ENCODE measurements at places on chromosomes 16 and 17. TPM values are rescaled to one million over a fixed set of nuclear protein-coding genes. Genes with fewer than 3 reads are reported as not detected.
A peak's percentile ranks its signal among the peaks of the same experiment; 100 is the strongest.

DNA sequence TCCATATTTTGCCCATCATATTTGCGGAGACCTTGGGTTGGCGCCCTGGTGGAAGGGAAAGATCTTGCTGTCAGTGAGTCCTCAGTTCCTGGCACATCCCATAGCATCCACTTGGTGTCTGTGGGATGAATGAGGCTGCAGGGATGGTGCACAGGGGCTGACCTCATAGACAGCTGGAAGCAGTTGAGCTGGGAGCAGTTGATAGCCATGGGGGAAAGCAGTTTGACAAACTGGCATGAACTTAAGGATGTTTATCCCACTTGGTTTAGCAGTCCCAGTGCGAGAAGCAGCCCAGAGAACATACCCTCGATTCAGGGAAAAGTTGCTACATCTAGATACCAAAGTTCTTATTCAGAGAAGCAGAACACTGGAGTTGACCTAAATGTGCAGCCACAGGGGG is 80.7 kb downstream of the SNX29 start:
- DNase-seq, result no peak

DNA sequence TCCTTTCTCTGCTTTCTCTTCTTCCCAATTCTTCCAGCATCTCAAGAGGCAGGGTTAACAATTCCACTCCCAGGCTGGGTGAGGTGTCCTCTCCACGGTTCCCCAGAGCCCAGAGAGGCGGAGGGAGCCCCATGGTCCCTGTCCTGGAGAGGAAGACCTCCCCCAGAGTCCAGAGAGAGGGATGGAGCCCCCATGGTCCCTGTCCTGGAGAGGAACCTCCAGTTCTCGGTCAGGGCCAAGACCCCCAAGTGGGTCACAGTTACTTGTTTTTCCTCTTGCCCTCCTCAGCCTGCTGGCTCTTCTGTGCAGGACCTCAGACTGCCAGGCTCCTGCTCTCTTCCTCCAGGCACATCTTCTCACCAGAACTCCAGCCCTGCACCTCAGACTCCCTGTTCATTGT is 135.2 kb downstream of the RPTOR start:
- no peak for DNase-seq

- DNase-seq, result peak; percentile 46
Observed at GRCh38 chr16:50721549-50722404, 20.1 kb upstream of the CYLD start.

DNA sequence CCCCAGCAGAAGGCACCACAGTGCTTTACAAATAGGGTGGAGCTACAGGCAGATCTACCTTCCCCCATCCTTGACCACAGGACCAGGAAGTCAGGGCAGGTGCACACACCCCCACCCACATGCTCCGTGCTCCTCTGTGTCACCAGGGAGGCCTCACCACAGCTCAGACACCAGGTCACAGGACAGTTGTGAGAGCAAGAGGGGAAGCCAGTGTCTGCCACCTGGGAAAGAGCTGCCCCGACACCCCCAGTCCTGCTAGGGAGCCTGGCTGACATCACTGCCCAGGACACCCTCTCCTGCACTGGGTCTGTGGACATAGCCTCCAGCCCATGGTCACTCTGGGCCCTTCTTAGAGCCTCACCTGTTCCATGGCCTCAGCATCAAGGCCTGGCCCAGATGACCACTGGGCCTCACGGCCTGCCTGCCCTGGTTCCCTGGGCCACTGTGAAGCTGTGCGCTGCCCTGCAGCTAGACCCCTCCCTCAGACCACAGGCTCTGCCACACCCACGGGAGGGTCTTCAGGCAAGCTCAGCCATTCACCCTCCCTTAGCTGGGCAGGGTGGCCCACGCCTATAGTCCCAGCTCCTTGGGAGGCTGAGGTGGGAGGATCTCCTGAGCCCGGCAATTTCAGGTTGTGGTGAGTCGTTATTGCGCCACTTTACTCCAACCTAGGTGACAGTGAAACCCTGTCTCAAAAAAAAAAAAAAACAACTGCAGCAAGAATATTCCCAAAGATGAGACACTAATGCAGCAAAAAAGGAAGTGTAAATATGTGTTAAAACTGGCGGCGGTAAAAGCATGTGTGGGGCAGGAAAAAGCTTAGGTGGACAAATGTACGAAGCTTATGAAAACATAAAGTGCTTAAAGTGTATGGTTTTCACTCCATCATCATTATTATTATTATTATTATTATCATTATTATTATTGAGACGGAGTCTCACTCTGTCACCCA is 14.2 kb downstream of the POLR3K start:
- no peak for DNase-seq

The CCT6B gene
- 1.6 TPM for total RNA-seq

The SLC52A1 gene
- total RNA-seq, result not detected

GRCh38 chr16:5706211-5706610 is 608.6 kb upstream of the EEF2KMT start:
- DNase-seq, result no peak

GRCh38 chr17:75031972-75032719 is 14.6 kb downstream of the ATP5PD start:
- no peak for DNase-seq

DNA sequence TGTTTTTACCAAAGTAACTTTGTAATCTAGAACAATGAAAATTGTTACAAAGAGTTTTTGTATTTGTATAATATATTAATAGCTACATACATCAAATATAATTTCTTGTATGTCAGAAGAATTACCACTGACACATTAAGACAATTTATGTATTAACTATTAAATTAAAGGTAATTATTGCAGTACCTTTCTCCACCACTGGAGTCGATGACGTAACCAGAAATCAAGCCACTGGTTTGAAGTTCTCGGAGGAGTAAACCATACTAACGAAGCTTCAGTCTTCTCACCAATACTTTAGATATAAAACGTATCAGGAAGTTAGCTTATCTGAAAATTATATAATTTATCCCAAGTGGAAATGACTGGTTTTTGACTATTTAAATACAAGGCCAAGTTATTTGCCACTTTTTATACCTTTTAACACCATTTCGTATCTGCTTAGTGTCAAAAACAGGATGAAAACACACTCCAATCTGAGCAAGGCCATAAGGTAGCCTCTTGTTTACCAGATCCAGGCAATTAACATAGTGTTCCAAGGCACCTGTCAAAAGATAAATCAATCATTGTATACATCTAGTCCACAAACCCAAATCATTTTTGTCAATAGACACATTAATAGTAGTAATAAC is 4.3 kb downstream of the POLG2 start:
- DNase-seq, result no peak

The HSF5 gene
- total RNA-seq, result not detected

- DNase-seq, result peak; percentile 50
Observed at GRCh38 chr17:43878260-43879175, 28.8 kb downstream of the MPP2 start.

DNA sequence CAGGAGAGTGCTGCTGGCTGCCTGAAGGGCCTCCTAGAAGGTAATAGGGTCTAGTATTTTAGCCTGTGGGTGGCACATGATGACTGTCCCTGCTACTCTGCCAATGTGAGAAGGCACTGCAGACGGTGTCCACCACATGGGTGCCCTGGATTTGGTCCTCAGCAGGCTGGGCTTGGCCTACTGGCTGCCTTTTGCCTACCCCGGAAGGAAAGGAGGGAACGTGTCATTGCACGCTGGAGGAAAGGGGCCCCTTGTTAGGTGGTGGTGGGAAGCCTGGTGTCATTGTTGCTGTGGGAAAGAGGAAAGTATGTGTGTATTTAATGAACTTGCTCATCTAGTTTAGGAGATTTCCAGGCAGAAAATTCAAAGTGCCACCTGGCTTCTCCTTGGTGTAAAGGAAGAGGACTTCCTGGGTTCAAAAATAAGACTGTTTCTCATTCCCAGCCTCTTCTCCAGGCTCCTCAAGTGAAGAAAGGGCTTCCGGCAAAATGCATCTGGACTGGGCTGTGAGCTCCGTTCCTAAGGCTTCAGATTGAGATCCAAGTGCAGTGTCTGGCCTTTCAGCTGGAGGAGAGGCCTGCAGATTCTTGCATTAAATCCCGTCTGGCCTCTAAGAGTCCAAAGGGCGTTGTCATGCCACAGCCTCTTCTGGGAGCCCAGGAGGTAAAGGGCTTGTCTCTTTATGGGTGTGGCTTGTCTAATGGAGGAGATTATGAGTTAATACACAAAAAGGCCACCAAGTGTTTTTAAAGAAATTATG is 55.1 kb downstream of the RPTOR start:
- no peak for DNase-seq

DNA sequence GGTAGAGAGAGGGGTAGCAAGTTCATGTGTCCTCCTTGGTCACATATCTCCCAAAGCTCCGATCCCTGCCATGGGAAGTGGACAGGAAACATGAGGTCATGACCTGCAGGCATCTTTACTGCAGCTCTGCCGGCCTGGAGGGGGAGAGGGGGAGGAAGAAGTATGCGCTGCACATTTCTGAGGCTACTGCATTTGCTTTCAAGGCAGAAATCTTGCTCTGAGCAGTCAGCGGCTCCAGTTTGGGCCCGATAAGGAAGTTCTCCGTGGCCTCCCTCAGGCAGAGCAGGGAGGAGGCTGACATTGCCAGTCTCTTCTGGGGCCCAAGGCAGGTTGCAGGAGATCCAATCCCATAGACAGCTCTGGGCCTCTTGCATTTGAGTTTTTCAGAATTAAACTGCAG is 1.5 kb upstream of the NHERF1 start:
- DNase-seq, result no peak

DNA sequence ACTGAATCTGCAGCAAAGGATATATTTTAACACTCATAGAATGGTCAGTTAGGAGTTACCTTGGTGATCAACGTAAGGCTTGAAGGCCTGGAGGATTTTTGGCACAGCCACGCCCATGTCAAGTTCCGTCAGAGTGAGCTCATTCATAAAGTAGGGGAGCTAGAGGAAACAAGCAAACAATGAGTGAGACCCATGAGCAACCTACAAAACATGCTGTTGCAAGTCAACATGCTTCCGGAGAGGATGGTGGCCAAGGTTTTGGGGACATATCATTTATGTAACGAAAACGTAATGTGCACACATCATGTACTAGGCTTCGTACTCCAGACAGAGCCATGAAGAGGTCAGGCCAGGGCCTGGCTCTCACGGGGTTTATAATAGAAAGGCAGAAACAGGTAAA is 41.1 kb upstream of the ERN1 start:
- no peak for DNase-seq

DNA sequence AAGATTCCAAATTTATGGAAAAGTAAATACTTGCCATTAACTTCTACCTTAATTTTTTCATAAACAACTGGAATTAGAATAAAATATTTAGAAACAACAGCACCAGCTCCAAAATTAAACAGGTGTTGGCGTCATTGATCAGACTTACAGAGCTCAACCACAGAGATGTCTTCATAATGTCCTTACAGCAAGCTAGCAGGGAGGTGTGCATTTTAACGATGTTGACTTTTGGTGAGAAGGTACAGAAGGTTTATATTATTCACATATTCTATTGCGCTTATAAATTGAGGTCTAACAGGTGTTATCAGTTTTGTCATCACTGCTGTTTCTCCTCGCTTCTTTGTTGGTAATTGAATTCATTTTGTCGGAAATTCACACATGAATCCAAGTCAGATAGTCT is 226.2 kb upstream of the CA10 start:
- no peak for DNase-seq

The VMO1 gene
- 1.7 TPM for total RNA-seq

DNA sequence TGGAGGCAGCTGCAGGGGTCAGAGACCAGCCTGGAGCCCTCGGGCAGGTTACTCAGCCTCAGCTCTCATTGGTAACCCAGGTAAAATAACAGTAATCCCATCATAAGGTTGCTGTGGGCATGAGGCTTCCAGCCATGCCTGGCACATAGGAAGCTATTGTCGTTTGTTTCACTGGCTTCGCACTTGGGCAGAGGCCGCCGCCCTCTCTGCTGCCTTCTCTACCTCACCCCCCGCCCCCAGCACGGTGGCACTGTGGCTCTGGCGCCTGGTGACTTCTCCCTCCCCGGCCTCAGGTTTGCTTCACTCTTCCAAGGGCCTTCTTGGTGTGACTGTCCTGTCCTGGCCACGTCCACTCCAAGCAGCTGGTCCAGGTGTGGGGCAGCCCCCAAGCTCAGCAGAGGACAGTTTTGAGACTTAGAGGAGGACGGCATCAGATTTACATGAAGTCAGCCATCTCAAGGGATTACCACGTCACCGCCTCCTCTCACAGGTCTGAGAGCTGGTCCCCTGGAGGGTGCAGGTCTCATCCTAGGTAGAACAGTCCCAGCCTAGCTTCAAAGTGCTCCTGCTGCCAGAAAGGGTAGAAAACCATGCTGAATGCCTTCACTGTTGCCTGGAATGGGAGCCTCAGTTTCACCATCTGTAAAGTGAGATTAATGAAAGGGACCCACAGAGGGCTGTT is 34.8 kb downstream of the SREBF1 start:
- DNase-seq, result no peak

- DNase-seq, result no peak
Observed at GRCh38 chr16:28910086-28911031, 14.7 kb downstream of the RABEP2 start.

The MARVELD3 gene
- 15.1 TPM for total RNA-seq

The KRT23 gene
- total RNA-seq, result 1.3 TPM

The FOXL1 gene
- total RNA-seq, result 0.06 TPM

The TAX1BP3 gene
- 70.5 TPM for total RNA-seq

The CETP gene
- 0.21 TPM for total RNA-seq

- no peak for DNase-seq
Observed at GRCh38 chr17:55793272-55793671, 42.4 kb downstream of the PCTP start.

- DNase-seq, result no peak
Observed at GRCh38 chr17:66542967-66543520, 240.6 kb downstream of the PRKCA start.

The RNF227 gene
- total RNA-seq, result 2.8 TPM

DNA sequence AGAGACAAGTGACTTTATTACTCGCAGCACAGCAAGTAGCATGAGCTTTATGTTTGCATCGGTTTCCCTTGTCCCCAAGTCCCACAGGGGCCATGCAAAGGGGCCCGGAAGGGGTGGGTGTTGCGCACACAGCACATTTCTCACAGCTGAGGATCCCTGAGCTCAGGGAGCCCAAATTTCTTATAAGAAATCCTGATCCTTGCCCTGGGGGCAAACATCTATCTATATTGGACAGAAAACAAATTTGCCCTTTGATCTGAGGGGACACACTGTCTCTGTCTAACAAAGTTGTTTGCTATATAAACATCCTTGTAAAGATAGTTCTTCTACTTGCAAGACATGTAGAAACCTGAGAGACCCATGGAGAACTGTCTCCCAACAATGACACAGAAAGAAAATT is 35.7 kb upstream of the MEAK7 start:
- DNase-seq, result no peak

GRCh38 chr16:50837324-50837723 is 95.4 kb downstream of the CYLD start:
- no peak for DNase-seq

- no peak for DNase-seq
Observed at GRCh38 chr17:32943647-32944191, 15.8 kb downstream of the TMEM98 start.

GRCh38 chr16:4668313-4668960 is 24.9 kb upstream of the NUDT16L1 start:
- no peak for DNase-seq

Measured in pancreas (tissue), 10 donors.